ENCODE measurements at places on chromosomes 16 and 17. TPM values are rescaled to one million over a fixed set of nuclear protein-coding genes. Genes with fewer than 3 reads are reported as not detected.

The PRSS36 gene
- 2.5 TPM for total RNA-seq

The DRC3 gene
- 2.2 TPM for total RNA-seq

The NPIPB13 gene
- 0.32 TPM for total RNA-seq

The RASD1 gene
- 24.6 TPM for total RNA-seq

The COG8 gene
- total RNA-seq: 47.0 TPM

The KRTAP4-4 gene
- not detected for total RNA-seq

The SLC16A11 gene
- 0.32 TPM for total RNA-seq

The EVPLL gene
- not detected for total RNA-seq

The SLC6A2 gene
- 3.1 TPM for total RNA-seq

The C17orf78 gene
- not detected for total RNA-seq

The C16orf92 gene
- not detected for total RNA-seq

The OR3A3 gene
- total RNA-seq: not detected

The ARRB2 gene
- total RNA-seq: 29.1 TPM

The PRRT2 gene
- total RNA-seq: 13.5 TPM

The CIAO2B gene
- 79.8 TPM for total RNA-seq

The SPIRE2 gene
- 3.6 TPM for total RNA-seq

Measured in gastroesophageal sphincter (tissue), 4 donors.